ENCODE measurements at places on chromosomes 5 and 9.
A peak's percentile ranks its signal among the peaks of the same experiment; 100 is the strongest.

DNA sequence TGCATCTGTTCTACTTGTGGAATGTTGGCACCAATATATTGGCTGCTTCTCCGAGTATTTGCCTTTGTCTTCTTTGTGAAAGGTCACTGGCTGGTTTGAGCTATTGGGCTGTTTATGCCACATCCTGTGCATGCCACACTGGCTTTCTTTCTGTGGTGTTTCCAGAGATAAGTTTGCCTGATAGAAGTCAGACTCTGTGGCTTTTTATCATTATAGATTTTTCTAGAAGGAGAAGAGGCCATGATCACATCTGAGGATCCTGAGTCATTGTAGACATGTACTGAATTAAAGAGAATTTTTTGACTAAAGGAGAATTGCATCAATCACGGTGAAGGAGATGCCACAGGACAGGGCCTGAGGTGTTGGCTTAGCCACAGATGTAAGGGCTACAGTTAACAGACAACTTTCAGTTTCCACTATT, 26.5 kb upstream of the CDKN2B start:
- DNase-seq, result no peak

- DNase-seq, result peak; percentile 9
Observed at GRCh38 chr5:57650360-57651069, 167.9 kb upstream of the ACTBL2 start.

GRCh38 chr5:126515337-126515736, 79.7 kb downstream of the ALDH7A1 start:
- DNase-seq, result no peak

DNA sequence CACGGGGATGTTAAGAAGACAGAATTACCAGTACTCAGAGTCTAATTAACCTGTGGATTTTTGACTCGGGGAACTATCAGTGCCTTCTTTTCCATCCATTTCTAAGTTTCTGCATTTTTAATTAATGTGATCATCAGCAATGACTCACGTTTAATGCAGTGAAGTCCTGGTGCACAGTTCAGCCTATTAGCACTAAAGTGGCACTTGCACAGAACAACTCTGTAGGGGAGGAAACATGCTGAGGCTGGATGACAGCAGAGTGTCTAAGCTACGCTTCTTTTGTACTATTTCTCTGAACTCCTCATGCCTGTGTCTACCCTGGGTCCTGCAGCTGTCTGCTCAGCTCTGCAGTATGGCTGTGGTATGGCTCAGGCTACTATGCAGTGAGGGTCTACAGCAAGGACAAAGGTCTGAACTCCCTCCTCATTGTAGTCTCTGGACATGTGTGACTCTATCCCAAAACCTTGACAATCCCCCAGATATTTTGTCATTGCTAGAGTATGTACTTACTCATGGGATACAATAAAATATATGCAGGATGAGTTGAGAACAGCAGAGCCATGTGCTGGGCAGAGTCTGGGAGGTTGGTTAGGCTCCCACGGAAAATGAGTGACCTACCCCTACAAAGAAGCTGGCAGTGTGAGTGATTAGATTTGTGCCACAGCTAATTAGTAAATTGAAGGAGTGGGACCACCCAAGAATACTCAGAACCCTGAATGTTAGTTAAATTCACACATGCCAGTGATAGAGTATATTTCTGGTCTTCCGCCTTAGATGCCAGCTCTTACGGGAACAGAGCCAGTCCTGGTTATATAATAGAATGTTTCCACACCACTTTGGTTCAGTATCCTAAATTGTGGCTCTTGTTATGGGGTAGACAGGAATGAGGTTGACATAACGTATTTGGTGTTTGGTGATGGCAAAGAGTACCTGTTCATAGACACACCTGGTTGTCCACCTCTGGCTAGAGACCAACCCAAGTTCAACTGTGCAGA, 148.0 kb downstream of the GHR start:
- DNase-seq, result no peak

DNA sequence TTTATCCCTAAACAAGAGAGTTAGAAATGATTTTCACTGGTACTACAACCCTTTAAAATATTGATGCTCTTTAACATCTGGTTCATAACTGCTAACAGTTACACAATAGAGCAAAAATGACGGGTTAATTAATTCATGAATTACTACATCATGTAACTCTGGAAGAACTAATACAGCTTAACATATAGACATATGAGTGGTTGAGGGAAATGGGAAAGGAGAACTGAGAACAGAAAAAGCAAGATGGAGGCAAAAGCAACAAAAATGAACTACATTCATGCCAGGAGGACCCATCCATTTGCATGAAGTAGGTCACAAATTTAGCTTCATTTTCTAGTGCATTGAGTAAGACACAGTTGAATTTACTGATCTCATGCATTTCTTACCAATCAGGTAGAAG, 61.8 kb downstream of the C9 start:
- DNase-seq, result peak; percentile 27

DNA sequence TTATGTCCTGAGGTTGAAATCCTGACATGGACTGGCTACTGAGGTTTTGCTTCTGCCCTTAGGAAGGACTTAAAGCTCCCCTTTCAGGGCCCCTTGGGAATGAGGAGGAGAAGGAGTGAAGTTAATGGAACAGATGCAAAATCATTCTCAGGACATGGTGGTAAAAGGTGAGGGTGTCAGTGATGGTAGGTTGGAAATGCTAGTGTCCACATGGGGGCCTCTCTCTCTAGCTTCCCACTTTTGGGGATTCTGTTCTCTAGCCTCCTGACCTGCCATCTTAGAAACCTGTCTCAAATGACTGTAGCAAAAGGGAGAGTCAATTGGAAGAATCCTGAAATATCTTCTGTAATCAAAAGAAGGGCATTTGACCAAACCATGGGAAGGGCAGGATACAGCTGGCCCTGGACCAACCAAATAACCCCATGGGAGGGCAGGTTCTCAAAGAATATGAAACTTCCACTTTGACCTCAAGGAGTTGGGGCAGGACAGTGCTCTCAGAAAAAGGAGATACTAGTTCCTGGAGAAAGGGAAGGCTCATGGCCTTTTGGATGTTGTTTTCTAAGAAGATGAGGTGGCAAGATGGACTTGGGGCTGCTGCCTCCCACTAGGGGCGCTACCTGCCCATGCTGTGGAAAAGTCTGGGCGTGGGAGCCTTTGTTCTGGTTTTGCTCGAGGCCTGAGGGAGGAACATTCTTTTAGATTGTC, 21.2 kb upstream of the MLANA start:
- DNase-seq, result no peak

DNA sequence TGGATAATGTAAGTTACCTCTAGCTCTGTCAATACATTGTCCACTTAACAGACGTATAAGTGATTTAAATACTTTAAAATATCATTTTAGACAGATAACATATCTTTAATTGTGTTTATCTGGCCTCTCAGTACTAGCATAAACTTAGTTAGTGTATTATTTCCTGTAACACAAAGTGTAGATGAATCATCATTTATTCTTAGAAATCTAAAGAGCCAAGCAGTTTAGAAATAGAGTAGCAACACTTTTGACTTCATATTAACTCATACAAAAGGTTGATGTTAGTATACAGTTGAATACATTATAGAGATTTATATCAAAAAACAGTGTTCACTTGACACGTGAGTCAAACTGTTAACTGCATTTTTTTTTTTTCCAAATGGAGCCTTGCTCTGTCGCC, 18.0 kb downstream of the NCBP1 start:
- DNase-seq, result no peak

DNA sequence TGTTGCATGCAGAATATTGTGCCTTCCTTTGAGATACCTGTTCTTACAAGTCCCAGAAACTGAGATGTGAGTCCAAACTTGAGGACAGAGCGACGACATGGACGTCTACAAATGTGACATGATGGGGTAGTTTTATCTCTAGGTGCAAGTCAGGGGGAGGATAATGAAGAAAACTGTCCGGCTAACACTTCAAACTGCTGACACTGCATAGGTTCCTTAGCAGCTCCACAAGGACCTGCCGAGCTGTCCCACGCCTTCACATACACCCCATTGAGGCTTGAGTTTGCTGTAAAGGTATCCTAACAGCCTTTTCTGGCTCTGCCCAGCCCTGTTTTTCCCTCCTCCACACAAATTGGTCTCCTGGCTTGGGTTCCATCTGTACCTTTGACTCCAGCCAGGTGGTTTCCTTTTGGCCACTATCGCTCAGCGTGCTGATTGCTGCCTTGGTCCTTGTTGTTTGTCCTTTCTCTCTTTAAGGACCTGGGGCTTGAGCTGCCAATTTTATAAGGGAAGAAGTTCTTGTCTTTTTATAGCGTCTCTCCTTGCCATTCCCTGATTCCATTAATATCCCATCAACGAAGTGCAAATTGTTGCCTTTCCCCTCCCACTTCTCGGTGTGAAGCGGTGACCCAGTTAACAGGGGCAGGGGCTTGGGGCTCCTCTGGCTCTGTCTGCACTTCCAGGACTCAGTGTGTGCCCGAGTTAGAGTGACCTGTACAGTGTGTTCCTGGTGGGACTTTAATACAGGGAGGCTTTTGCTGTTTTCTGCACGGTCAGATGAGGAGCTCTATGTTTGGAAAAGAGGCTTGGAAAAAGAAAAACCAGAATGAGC, 100.3 kb downstream of the PCSK1 start:
- DNase-seq, result no peak

DNA sequence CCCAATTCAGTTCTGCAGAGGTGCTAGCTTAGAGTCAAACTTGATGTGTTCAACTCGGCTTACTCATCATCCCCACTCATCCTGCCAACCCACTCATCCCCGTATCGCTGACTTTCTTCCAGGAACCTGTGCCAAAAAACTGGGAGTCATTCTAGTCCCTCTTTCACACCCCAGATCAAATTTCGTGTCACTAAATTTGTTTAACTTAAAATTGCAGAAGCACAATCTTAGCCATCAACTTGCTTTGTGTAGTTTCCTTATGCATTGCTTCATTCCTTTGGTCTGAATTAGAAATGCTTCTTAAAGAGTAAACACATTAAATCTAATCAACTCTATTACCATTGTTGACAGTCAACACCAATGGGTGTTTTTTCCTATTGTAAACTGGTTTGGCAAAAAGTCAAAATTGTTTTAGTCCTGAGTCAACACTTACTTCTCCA, 162.4 kb downstream of the TTC39B start:
- DNase-seq, result no peak

Data from HL-60 (cell line).